T-cell (primary cell): ENCODE measurements at places on chromosomes 6 and 20.

- peak overlapping the region; percentile 98 for H3K27ac ChIP-seq
- no peaks in the 10 kb centered on the region for H3K36me3 ChIP-seq
- peaks cover 28% of the 10 kb centered on the region for H3K4me1 ChIP-seq
- no peak for DNase-seq
Observed at GRCh38 chr6:116253188-116253504, 729 bp downstream of the TSPYL4 start.

- no peaks in the 10 kb centered on the region for H3K27me3 ChIP-seq
- no peak overlapping the region for H3K27ac ChIP-seq
- no peak for DNase-seq
Observed at GRCh38 chr6:17470202-17470937, 77.0 kb downstream of the CAP2 start.

- no peaks in the 10 kb centered on the region for H3K4me1 ChIP-seq
- no peak overlapping the region for H3K27ac ChIP-seq
- no peaks in the 10 kb centered on the region for H3K27me3 ChIP-seq
- H3K36me3 ChIP-seq: no peaks in the 10 kb centered on the region
- no peak overlapping the region for H3K4me3 ChIP-seq
- DNase-seq: no peak
Observed at GRCh38 chr20:42576167-42576566, 613.5 kb downstream of the PTPRT start.

DNA sequence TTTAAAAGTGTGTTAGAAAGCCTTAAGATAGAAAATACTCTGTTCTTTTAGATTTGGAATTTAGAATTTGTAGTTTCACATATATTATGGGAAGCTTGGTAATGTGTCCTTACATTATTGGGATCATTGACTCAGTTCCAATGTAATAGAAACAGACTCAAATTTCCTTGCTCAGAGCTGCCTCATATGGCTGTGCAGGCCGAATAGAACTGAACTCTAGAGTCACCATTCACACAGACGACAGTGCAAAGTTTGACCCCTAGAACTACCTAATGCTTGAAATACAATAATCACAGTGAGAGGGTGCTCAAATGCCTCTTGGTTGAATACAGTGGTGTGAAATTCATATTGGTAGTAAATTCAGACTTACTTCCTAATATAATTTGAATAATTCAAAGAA is 482.7 kb upstream of the CITED2 start:
- H3K36me3 ChIP-seq: no peaks in the 10 kb centered on the region
- no peaks in the 10 kb centered on the region for H3K4me1 ChIP-seq
- H3K27ac ChIP-seq: no peak overlapping the region
- H3K4me3 ChIP-seq: no peak overlapping the region

- no peak overlapping the region for H3K4me3 ChIP-seq
- H3K27ac ChIP-seq: no peak overlapping the region
- no peaks in the 10 kb centered on the region for H3K4me1 ChIP-seq
- H3K27me3 ChIP-seq: peaks cover 3% of the 10 kb centered on the region
Observed at GRCh38 chr6:116556065-116556464, 2.5 kb downstream of the CALHM4 start.
